ENCODE measurements at places on chromosomes 4 and X.
A peak's percentile ranks its signal among the peaks of the same experiment; 100 is the strongest.

DNA sequence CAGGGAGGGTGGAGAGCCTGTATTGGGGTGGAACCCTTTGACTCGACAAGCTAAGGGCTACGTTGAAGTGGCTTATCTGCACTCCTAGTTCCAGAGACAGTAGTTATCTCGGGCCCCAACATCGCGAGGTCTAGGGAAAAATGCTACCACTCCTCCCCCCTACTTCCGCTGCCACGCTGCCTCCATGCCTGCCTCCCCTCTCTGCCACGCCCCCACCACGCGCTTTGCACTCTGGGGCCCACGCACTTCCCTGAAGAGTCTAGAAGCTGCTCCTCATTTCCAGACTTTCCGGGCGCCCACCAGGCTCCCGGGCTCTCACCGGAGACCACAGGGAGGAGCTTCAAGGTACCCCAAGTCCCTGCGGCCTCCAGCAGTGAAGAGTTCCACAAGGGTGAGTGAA, at the start of gene PASD1:
PASD1 (plus strand) TSS at position 227 of the 400 bp plus-strand sequence. CDS start 37,879 bp downstream, outside the sequence.
- DNase-seq = no peak

DNA sequence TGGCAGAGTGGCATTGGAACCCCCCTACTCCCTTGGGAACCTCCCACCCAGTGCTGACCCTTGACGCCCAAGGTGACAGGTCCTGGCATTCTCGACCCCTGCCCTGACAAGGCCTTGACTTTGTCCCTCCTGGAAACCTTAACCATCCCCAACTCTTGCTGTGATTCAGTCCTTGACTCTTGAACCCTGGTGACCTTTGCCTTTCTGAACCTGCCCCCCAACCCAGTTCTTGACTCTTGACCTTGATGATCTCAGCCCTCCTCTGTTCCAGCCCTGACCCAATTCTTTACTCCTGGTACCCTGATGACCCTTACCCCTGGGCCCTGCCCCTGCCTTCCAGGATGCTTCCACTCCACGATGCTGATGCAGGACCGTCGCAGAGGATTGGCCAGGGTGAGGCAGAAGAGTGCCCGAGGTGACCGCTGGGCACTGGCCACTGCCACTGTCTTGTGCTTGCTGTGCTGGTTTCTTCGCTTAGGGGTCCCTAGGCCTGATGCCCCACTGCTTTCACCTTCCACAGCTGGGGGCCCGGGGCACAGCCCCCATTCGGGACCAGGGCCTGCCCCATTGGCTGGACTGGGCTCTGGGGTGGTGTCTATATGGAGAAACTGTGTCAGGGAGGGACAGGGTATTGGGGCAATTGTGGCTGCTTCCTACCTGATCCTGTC, 1.7 kb downstream of the CACNA1F start:
- DNase-seq = no peak

- no peak for DNase-seq
Observed at GRCh38 chrX:129792586-129793291, 13.0 kb downstream of the SASH3 start.

GRCh38 chr4:86400216-86400615, 40.4 kb upstream of the MAPK10 start:
- no peak for DNase-seq

GRCh38 chrX:111244235-111244750, 26.0 kb downstream of the CAPN6 start:
- no peak for DNase-seq

- DNase-seq = no peak
Observed at GRCh38 chr4:59994118-59994517, 1206.0 kb upstream of the ADGRL3 start.

- no peak for DNase-seq
Observed at GRCh38 chrX:72255445-72255844, 16.6 kb upstream of the ERCC6L start.

DNA sequence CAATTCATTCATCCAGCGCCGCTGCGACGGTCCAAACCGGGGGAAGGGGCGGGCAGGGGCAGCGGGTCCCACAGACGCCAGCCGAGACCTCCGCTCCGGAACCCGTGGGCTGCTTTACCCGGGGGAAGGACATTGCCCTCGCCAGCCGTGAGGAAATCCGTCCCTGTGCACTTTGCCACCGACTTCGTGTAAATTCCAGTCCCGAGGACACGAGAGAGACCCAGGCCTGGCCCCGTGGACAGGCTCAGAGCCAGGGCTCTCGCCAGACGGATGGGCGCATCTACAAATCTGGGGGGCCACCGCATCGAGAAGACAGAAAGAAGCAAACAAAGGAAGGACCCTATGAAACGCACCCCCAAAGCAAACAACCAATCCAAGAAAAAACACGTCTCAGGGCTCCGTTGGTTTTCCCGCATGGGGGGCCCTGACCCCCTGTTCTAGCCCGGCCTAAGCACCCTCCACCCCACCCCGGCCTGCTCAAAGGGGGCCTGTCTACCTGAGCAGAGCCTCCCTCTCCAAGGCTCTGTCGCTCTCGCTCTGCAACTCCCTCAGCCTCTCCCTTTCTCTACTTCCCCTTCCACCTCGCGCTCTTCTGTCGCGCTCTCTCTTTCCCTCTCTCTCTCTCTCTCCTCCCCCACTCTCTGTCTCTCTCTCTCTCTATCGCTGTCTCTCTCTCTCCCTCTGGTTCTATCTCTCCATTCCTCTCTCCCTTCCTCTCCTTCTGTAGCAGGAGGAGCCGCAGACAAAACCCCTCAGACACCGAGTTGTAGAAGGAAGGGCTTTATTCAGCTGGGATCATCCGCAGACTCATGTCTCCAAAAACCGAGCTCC, 11.3 kb downstream of the FRG2 start:
- no peak for DNase-seq

GRCh38 chr4:140308366-140309123, 64.9 kb upstream of the SCOC start:
- no peak for DNase-seq

- no peak for DNase-seq
Observed at GRCh38 chrX:39749728-39750127, 348.0 kb downstream of the BCOR start.

DNA sequence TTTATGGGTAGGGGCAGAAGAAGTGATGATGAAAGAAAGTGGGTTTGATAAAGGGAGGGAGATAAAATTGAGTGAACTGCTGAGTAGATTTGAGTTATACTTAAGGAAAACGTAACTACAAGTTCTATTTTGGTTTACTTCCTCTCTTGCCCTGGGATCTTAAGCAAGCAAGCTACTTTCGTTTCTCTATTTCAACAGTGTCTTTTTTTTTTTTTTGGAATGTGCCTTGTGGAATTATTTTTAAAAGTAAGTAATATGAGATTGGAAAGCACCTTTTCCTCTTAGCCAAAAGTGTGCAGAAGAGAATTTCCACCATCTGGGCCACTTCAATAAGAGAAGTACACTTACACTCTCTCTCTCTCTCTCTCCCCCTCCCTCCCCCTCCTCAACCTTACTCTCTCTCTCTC, 16.0 kb upstream of the C4orf36 start:
- no peak for DNase-seq

DNA sequence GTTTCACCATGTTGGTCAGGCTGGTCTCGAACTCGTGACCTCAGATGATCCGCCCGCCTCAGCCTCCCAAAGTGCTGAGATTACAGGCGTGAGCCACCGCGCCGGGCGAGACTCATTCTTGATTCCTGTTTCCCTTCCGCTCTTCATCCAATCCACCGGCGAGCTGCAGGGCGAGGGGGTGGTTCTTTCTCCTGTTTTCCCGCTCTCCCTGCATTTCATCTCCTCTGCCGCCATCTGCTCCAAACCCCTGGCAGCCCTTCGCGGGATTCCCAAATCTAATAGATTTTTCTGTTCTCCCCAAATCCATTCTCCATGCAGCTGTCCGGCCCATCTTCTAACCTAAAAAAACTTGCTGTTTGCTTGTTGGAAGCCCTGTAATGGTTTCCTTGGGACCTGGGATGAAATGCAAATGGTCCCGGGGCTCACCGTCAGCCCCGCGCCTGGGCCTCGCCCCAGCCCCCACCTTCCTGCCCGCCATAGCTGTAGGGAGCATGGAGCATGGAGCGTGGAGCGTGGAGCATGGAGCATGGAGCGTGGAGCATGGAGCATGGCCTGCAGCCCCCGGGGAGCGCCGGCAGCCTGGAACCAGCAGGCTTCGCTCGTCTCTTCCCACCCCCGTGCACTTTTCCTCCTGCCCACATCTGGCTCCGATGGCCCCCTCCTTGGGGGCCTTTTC, 1.1 kb downstream of the ZFP42 start:
- no peak for DNase-seq

- no peak for DNase-seq
Observed at GRCh38 chrX:148284821-148285220, 215.6 kb upstream of the AFF2 start.

DNA sequence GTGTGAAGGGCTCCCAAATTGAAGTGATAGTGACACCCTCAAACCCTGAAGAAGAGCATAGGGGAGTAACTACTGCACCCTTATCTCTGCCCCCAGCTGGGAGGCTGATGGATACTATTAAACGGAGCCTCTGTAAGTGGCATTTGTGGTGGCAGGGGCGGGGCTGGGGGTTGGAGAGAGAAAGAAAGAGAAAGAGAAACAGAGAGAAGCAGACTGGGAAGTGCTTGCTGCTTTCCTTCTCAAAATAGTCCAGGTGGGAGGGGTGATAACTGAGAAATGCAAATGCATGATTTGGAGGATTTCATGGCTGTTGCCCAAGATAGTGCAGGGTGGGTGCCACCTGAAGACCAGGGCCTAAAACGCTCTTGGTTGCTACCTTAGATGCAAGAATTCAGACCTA, 253.5 kb upstream of the GATB start:
- peak; percentile 42 for DNase-seq

DNA sequence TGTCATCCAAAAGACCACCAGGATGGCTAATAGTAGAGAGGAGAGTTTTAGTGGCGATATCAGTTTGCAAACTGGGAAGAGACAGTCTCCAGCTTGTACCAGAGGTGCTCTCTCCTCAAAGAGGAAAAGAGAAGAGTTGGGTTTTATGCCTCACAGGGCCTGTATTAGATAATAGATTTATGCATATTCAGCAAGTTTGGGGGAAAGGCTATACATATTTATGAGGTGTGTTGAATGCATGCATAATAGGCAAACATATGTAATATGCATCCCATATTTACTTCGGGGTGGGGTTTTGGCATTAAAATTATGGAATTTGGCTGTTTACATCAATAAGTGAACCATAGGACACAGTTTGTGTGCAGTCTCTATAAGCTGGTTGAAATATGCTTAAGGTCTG, 22.8 kb upstream of the ADGRL3 start:
- no peak for DNase-seq

- DNase-seq = peak; percentile 72
Observed at GRCh38 chrX:118975831-118976598, 1.6 kb downstream of the LONRF3 start.

DNA sequence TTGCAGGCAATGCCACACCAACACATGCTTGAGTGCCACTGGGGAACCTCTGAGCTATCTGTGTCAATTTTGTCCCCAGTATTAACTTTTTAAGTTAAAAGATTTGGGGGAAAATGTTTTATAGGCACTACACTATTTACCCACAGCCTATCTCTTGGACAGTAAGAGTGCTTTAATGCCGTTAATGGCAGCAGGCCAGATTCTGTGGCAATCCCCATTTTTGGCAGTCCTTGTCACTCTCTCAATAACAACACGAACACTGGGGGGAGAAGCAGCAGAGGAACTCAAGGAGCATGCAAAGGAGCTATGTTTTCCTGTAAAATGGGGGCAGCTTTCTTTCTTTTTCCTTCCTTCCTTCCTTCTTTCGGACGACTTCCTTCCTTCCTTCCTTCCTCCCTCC, 168.6 kb downstream of the NSUN7 start:
- DNase-seq = no peak

DNA sequence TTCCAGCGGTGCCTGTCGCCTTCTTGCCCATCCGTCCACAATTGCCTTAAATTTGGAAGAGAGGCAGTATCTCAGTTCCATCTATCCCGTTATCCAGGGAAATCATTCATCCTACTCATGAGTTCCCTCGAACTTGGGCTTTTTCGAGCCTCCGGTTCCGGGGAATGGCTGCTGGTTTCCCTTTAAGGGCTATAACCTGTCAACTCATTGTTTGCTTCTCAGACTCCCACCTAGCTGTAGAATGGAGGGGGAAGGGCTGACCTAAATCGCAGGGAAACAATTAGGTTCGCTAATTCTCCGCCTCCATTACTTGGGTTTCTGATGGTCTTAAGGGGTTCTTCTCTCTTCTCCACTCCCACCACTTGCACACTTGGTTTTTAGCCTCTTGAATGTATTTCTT, 1.2 kb downstream of the UCHL1 start:
- no peak for DNase-seq

GRCh38 chr4:109969919-109970318, 57.2 kb downstream of the EGF start:
- DNase-seq = no peak

DNA sequence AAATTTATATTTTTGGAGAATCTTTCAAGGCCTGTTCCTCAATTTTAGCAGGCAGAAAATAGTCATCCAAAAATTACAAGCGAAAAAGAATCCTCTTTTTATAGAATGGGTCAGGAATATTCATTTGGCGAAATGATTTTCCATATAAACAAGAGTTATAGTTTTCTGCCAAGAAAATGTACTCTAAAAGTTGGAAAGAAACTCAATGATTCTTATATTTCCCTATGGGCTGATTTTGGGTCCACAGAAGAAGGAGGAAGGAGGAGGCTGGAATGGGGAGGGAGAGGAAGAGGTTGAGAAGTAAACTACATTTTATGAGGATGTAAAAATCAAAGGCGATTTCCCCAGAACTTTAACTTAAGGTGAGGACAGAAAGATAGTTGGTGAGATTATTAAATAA, 159.3 kb downstream of the DCAF12L1 start:
- no peak for DNase-seq

- no peak for DNase-seq
Observed at GRCh38 chr4:185261946-185262345, 52.5 kb downstream of the SNX25 start.

DNA sequence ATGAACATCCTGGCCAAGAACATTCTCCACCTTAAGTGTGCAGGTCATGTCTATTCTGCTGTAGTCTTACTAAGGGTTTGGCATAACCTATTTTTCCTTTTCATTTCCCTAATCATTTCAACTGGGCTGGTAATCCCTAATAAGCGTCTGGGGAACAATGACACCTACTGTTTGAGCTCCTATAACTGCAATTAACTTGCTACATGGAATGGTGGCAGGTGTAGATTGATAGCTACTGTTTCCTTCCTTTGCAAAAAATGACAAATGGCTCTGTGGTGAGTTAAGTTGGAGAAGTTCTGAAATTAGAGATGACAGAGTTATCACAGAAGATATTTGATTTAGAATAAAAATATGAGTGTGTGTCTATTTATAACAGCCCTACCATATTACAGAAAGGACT, 104.5 kb upstream of the NAP1L5 start:
- DNase-seq = no peak

DNA sequence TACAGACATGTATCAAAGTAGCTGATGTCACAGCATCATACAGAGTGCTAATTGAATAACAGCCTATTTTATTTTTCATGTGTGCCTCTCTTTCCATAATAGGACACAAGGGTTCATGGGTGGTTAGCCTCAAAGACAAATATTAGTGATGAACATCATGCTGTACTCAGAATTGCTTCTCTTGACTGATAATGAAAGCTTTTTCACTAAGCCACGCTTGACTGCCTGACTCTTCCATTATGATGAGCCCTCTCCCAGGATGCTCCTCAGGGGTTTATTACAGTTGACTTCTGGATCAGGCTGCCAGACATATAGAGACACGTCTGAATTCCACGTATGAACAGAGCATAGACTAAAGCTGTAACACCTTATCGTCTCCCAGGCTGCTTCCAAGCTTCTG, 2757.5 kb downstream of the PCDH7 start:
- DNase-seq = no peak

GRCh38 chrX:51853251-51853650, 40.2 kb upstream of the MAGED1 start:
- DNase-seq = no peak

- no peak for DNase-seq
Observed at GRCh38 chr4:7388627-7389026, 46.1 kb downstream of the PSAPL1 start.

Data from stimulated activated CD8-positive, alpha-beta memory T cell treated with anti-CD3 and anti-CD28 coated beads, Interleukin-4, amount 100 ng/mL, for 48 hours (primary cell).